ENCODE measurements at places on chromosomes 11 and 22.

- DNase-seq: no peak
These were observed 472.2 kb downstream of the SOX6 start for GRCh38 chr11:15884141-15884540.

GRCh38 chr11:101870510-101870909 lies 44.3 kb upstream of the CEP126 start:
- no peak for DNase-seq

GRCh38 chr11:100561323-100561722 lies 125.8 kb upstream of the ARHGAP42 start:
- DNase-seq: no peak

DNA sequence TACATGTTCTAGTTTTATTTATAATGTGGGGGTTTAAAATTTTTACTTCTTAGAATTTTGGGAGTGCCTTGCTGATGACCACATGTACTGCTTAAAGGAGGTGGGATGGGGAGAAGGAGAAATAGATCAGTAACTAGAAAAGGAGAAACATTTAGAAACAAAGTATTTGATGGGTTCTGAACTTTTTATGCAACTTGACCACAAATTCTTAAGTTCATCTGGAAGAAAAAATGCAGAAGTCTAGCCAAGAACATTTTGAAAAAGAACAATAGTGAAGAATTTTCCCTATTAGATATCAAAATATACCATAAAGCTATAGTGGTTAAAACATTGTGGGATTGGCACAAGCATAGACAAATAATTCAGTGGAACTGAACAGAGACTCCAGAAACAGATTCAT lies 73.3 kb upstream of the AMPD3 start:
- DNase-seq: no peak

DNA sequence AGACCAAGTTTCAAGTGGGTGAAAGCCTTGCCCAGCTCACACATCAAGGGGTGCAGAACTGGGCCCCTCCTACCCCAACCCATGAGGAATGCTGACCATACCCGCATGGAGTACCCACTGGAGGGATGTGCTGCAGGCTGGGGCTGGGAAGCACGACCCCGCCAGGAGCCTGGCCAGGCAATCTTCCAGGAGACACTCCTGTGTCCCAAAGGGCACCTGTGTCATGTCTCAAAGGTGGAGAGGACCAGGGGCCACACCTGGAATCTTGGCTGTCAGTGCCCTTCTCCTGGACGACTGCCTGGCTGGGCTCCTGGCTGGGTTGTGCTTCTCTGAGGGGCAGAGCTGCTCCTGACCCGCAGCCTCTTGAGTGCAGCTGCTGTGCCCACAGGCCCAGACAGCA lies 6.7 kb downstream of the ARAP1 start:
- no peak for DNase-seq

DNA sequence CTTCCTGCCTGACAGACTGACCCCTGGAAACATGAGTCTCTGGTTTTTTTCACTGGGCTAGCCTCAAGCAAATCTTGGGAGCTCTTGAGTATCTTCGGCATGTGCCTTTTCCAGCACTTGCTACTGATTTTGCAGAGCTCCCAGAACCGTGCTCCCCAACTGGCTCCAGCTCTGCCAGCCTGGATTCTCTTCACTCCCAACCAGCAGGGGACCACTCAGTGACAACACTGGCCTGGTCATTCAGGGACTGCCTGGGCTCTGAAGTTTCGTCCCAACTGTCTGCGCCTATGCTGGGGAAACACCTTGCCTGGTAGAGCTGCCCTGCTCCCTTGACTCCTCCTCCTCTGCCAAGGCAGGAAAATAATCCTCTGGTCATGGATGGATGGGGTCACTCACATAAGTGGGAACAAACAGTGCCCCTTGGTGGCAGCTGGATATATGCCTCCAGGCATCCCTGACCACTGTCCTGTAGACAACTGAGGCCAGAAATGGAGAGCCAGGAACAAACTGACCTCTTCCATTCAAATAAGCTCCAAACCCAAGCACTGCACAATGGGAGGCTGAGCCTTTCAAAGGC lies 30.2 kb downstream of the POLDIP3 start:
- DNase-seq: no peak

DNA sequence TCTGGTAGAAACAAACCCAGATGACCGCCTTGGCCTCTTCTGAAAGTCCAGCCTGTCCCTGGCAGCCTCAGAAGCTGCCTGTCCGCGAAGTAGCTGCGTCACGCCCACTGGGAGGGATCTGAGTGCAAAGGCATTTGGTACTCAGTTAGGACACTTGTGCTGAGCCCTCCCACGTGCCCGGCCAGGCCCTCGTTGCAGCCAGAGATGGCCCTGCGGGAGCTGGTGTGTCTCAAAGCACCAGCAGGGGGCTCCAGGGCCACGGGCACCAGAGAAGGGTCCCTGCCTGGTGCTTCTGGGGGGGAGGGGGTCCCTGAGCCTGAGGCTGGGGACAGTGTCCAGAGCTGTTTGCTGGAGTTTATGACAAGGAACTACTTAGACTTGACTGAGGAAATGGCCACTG lies 5.8 kb downstream of the SELENOO start:
- peak; percentile 72 for DNase-seq

DNA sequence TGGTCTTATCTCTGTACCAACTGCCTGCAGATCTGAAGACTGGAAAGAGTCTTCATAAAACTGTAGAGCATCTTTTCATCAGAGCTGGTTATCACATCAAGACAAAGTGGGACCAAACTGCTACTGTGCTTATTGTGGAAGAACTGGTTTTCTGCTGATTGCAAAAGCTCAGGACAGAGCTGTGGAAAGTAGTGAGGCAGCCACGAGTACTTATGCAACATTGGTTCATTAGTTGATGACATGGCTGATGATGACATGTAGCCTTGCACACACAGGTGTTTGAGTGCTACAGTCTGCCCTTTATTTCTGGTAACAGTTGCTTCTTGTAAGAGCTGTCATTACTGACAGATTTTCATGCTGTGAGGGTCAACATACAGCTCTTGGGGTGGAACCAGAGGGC lies 185.4 kb upstream of the GUCY1A2 start:
- DNase-seq: no peak

DNA sequence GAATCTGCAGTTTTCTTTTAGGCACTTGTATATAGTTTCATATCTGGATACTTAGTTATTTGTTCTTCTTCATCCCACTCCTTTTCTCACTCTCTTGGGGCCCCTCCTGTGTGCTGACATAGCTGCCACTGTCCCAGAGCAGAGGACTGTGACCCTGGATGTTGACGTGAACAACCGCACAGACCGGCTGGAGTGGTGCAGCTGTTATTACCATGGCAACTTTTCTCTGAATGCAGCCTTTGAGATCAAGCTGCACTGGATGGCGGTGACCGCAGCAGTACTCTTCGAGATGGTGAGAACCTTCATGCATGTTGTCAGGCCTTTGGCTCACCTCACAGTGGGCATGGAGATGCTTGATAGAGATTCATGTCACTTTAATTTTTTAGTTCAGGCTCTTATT lies 50.9 kb upstream of the YWHAH start:
- DNase-seq: no peak

DNA sequence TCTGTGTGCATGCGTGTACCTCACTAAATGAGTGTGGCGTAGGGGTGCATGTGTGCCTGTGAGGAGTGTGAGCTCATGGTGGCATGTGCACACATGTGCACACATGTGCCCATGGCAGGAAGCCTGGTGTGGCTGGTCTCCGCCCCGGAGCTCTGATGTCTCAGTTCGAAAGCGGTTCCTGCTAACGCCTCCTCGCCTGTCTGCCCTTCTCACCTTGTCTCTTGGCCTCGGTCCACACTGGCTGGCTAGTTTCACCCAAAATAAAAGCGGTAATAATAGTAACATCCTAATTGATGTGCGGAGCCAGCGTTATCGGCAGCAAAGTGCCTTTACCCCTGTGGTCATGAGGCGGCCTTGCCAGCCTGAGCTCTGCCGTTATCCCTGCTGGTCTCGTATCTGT lies 1190.4 kb downstream of the BRD1 start:
- no peak for DNase-seq

GRCh38 chr11:63767267-63767564 lies 1.4 kb downstream of the ZFTA start:
- no peak for DNase-seq

DNA sequence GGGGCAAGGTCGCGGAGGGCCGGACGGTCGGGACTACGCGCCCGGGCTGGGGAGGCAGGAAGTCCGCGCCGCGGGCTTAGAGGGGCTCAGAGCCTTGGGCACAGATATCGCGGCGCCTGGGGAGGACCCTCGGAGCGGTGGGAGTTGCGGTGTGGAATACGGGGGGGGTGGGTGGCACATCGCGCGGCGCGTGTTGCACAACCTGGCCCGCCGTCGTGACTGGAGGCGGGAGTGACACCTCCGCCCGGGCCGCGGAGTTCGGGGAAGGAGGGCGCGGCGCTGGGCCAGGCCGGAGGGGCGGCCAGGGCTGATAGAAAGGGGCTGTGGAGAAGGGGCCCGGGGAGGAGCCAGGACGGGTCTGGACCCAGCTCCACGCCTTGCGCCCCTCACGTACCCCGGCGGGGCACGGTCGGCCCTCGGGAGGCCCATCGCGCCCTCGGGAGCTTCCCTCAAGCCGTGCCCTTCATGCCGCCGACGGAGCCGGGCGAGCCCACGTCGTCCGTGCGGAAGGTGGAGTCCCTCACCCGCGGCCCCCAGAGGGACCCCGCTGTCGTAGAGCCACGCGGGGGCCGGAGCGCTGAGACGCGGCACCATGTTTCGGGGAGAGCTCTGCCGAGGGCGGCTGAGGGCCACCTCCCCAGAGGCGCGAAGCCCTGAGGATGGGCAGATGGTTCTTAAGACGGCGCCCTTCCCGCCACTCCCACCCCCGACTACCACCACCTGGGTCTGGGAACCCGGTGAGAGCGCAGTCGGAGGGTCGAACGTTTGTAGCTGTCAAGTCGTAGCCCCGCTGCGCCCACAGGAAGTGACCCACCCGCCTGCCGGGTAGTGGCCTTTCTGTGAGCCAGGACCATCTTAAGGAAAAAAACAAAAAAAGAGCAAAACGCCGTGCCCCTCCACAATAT lies 729 bp downstream of the IL17RA start:
- no peak for DNase-seq

All from ecto neural progenitor cell (in vitro differentiated cells).